Astrocyte of the hippocampus (primary cell): ENCODE measurements at places on chromosomes 1 and 21.
A peak's percentile ranks its signal among the peaks of the same experiment; 100 is the strongest.

DNA sequence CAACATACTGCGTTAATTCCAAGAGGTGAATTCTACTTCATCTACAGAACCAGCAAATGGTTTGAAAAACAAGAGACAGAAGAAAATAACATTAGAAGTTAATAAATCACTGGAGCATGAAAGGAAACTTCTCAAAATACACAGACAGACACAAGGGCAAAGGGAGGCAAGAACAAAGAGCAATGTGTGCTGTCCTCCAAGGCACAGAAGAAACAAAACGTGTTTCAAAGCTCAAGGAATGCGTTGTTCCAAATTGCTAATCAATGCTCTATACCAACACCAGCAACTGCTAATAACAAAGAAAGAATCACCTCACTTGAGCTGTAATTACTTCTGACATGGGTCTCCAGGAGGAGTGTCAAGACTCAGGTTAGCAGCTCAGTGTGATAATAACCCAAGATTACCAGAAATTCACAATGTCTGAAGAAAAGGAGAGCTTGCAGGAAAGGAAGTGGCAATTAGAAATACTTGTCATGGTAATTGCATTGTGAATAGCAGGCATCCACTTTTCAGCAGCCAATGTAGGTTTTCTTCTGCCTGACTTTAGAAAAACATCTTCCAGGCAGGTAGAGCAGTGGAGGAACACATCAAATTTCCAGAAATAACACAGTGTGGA lies 175.4 kb downstream of the SEC16B start:
- DNase-seq = no peak

DNA sequence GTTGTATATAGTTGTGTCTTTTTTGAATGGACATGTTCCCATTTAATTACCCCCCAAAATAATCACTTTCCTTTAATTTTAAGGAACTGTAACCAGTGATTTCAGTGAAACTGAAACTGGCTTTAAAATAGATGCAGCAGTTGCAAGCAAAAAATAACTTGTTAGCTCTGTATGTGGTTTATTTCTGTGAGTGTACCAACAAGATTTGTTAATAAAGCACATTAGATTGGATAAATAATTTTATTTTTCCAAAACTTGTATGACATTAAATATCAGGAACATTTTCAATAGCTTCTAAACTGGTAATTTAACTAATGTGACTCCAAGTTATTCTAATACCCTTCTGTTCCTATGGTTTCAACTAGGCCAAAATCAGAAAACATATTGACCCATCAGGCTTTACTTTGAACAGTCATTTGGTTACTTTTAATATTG lies 184.3 kb upstream of the CACYBP start:
- no peak for DNase-seq

DNA sequence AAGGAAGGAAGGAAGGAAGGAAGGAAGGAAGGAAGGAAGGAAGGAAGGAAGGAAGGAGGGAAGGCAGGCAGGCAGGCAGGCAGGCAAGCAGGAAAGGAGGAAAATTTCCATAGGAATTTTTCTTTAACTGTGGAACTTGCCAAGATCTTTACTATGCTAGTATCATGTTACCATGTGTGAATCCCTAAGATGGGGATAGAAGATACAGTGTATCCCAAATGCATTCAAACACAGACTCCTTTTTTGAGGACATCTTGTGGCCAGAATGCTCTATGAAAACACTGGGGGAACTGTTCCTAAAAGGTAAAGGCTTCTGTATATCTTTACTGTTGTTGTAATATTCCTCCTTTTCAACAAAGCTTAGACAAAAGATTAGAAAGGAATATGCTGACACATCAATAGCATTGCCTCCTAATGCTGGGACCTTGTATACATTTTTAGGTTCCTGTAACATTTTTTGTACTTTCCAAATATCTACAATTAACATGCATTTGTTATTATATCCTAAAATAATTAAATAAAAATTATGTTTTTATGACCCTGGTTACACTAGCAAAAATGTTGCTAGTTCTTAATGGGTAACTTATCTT lies 20.6 kb downstream of the CCDC190 start:
- DNase-seq = no peak

- no peak for DNase-seq
Measured at GRCh38 chr1:235008239-235008638, 120.4 kb downstream of the TOMM20 start.

DNA sequence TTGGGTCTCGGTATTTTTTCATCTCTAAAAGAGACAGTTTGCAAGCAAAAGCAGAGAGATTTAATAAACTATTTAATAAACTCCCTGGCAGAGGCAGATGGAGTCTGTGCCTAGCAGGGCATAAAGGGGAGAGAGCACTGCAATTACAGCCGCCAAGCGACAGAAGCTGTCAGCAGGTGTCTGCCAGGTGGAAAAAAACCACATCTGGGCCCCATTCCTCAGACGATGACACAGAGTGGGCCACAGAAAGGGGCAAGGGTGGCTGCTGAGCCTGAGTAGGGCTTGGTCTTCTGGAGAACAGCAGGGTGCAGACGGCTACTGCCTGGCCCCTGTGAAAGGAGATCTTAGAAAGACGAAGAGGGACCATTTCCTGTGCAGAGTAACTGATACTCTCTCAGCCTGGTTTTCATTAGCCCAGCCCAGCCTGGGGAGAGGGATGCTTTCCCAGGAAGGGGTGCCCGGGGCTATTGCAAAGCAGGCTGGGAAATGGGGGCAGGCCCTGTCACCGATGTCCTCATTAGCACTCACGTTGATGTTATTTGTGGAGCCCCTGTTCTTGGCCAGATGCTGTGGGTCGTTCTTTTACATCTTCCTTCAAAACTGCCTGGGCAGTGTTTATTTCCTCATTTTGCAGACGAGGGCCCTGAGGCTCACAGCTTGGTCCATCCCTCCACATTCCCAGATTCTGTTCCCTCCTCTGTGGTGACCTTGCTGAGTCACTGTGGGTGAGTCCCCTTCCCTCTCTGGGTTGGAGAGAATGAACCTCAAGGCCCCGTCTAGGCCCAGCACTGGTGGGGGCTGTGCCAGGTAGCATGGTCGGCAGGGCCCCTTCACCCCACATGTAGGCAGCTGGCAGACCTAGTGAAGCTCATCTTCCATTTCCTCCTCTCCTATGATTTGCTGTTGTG lies 472.7 kb downstream of the PTPRU start:
- DNase-seq = peak; percentile 83

DNA sequence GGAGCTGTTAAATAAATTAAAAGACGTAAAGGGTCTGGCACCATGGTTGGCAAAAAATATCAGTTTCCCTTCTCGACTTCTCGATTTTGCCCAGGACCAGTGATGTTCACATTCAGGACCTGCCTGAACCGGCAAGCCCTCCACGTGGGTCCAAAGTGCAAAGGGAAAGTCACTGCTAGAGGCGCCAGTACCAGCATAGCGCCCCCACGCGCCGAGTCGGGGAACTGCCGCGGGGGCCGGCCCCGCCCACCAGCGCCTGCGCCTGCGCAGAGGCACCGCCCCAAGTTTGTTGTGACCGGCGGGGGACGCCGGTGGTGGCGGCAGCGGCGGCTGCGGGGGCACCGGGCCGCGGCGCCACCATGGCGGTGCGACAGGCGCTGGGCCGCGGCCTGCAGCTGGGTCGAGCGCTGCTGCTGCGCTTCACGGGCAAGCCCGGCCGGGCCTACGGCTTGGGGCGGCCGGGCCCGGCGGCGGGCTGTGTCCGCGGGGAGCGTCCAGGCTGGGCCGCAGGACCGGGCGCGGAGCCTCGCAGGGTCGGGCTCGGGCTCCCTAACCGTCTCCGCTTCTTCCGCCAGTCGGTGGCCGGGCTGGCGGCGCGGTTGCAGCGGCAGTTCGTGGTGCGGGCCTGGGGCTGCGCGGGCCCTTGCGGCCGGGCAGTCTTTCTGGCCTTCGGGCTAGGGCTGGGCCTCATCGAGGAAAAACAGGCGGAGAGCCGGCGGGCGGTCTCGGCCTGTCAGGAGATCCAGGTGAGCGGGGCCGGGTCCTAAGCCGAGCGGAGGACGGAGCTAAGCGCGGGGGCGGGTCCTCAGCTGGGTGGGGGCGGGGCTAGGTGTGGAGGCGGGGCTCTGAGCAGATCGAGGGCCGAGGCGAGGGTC lies at the start of gene PINK1:
TSS of gene PINK1 (plus strand) at position 269 of the 875 bp plus-strand sequence. CDS start at position 360, 91 bp downstream.
- peak; percentile 90 for DNase-seq

- DNase-seq = peak; percentile 43
Measured at GRCh38 chr1:108801101-108801500, 54.6 kb downstream of the STXBP3 start.

- DNase-seq = peak; percentile 12
Measured at GRCh38 chr1:189429610-189430009, 1048.1 kb downstream of the BRINP3 start.

GRCh38 chr1:33191731-33192275 lies 10.0 kb upstream of the TRIM62 start:
- DNase-seq = no peak

GRCh38 chr1:6144647-6145395 lies 35.3 kb downstream of the CHD5 start:
- no peak for DNase-seq

DNA sequence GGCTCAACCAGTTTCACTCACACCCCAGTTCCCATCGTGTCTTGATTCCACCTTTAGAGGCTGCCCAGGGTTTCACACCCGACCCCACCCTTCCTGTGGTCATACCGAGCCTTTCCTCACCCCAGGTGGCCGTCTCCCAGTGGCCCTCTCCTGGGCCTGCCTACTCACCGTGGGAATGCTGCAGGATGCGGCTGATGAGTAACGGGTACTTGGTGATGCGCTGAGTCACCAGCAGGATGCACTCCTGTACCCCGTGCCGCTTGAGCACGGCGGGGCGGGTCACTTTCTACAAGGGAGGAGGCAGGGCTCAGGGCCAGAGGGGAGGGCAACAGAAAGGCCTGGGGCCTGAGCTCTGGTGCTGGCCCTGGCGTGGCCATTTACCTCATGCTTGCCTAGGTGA lies 16.4 kb downstream of the ARHGEF2 start:
- DNase-seq = peak; percentile 95

- DNase-seq = no peak
Measured at GRCh38 chr1:223019256-223019655, 123.8 kb downstream of the TLR5 start.

GRCh38 chr1:24588573-24588972 lies 32.7 kb downstream of the NCMAP start:
- no peak for DNase-seq

- no peak for DNase-seq
Measured at GRCh38 chr1:32742199-32742947, 39.8 kb upstream of the SYNC start.

DNA sequence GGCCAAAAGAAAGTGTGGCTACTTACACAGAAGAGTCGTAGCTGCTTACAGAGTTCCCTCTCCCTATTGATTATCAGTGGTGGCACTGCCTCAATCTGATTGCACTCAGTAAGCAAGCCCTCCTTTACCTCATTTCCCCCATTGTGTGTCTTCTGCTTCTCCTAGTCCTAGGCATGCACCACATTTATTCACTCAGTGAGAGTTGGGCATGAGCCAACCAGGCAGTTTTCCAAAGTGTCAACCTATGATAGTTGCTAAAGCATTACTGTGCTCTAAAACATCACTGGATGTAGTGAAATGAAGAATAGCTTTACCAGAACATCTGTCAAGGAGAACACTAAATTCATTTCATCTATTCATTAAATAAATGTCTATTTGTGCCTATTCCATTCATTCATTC lies 19.3 kb downstream of the GJA5 start:
- DNase-seq = no peak

DNA sequence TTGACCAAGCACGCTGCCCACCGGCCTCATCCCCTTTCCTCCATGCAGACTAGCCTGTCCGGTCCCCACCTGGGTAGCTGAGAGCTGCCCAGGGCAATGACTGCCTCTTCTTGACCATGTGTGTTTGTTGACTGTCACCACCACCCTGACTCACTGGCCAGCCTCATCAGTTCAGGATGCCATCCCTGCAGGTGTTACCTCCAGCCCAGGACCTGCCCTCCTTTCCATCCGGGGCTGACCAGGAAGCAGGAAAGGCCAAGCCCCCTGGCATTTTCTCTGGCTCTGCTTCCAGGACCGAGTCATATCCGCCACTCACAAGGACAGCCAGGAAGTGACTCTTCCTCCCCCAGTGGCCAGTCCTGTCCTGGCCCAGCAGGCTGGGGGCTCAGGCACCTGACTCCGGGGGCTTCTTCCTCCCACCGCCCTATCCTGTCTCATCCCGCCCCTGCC lies 17.1 kb downstream of the EPHA2 start:
- DNase-seq = no peak

DNA sequence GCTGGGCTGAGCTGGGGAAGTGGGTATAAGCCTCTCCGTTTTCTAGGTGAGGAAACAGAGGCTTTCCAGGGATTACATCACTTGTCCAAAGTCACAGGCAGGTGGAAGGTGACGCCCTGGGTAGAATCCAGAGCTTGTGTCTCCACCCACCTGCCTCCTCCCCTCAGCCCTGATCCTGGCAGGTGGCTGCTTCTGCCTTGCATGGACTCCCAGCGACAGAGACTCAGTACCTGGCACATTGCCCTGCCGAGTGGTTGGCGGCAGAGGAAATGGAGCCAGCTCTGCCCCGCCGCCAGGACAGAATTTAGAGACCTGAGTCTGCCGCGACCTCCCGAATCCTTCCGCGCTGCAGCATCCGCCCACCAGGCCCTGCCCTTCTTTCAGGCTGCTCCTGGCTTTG lies 2.1 kb downstream of the PLA2G2E start:
- DNase-seq = no peak

DNA sequence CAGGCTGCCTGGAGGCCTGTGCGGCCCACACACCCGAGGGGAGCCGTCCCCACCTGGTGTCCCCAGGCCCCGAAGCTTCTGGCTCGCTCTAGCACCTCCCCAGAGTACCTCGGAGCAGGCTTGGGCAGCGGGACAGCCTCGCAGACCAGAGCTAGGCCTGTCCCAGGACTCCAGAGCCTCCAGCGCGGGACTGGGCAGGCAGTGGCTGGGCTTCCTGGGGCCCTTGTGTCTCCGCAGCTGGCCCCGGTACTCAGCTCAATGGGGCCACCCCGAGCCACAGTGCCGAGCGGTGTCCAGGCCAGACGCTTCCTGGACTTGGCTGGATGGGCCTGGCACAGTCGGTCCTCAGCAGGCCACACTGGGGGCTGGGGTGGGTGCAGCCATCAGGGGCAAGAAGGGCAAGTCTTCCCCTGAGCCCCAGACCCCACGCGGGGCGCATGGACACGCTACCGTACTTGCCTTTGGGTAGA lies 4.9 kb downstream of the SCNN1D start:
- no peak for DNase-seq

GRCh38 chr1:169052727-169053126 lies 53.8 kb upstream of the ATP1B1 start:
- DNase-seq = no peak

GRCh38 chr1:26789931-26790330 lies 2.2 kb downstream of the PIGV start:
- peak; percentile 32 for DNase-seq

GRCh38 chr1:51735746-51736254 lies 118.9 kb downstream of the OSBPL9 start:
- DNase-seq = no peak

GRCh38 chr1:31788825-31789256 lies 24.7 kb upstream of the ADGRB2 start:
- DNase-seq = peak; percentile 80

DNA sequence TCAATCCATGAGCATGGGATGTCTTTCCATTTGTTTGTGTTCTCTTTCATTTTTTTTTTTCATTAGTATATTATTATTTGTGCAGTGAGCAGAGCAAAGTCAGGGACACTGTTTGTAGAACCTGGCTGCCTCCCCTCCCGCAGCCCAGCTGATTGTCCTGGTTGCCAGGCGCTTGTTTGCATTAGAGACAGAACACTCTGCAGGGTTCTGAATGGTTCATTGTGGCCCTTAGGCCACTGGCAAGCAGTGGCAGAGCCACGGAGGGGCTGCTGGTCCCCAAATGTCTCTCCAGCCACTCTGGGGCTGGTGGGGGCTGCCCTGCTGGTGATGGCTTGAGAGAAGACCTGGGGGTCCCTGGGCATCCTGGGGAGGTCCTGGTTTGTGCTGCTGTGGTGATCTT lies 29.0 kb downstream of the ETS2 start:
- DNase-seq = no peak

- DNase-seq = no peak
Measured at GRCh38 chr1:204915861-204916495, 45.3 kb downstream of the NFASC start.
